ENCODE measurements at places on chromosomes 1 and 21.

DNA sequence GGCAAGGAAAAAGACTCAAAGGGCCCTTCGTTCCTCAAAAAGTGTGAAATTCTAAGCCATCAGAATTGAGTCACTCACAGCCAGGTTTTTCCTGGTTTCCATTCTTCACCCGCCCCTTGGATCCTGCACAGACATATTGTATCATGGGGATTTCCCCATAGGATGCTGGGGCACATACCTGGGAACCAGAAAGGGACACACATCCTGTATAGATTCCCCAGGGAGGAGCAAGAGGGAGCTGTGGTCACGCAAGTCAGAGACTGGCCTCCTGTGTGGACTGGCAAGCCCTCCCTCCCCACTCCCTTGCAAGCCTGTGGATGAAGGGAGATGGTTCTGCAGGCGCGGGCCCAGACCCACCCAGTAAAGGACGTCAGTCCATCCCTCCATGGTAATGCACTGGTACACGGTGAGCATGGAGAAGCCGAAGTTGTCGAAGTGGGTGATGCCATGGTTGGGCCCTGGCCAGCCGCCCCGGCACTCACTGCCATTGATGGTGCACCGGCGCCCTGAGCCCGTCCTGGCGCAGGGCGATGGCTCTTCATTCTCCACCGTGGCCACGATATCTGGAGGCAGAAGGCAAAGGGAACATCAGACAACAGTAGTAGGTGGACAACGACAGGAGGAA lies 23.2 kb downstream of the CACNA1S start:
- DNase-seq = no peak

DNA sequence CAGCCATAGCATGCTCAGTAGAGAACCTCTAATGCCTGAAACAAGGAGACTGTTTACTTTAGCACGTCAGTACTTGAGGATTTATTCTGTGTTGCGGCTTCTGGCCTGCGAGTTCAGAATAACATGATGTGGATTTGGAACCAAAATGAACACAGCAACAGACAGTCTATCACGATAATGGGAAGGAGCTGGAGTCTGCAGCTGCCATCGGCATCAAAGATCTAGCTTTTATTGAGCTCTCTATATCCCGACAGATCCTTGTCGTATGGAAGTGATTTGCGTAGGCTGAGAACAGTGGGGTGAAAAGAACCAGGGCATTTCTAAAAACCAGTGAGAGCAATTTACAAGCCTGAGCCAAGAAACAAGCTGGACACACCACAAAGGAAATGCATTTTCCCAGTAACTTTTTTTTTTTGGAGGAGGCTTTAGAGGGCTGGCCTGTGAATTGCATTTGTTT lies 294.2 kb downstream of the KIF26B start:
- no peak for DNase-seq

GRCh38 chr1:232211149-232211548 lies 418.8 kb downstream of the SIPA1L2 start:
- DNase-seq = no peak

- DNase-seq = no peak
These were observed 34.1 kb upstream of the ARHGEF16 start for GRCh38 chr1:3420218-3420951.

DNA sequence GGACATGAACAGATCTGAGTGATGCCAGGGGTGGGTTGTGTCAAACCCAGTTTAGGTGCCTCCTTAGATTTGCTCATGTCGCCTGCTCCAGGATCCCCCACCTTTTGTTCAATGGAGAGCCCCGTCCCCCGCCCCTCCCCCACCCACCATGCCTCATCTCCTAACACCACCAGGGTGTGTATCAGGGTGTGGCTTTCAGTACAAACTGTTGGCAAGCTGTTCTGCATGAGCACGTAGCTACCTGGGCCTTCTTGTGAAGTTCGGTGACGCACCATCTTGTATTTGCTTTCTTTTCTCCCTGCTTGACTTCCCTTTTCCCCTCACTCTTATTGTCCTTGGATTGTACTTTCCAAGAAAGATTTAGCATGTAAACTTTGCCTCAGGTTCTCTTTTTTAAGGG lies 94.8 kb downstream of the EBNA1BP2 start:
- DNase-seq = no peak

- DNase-seq = no peak
These were observed 877.7 kb upstream of the PRMT6 start for GRCh38 chr1:106178791-106179190.

DNA sequence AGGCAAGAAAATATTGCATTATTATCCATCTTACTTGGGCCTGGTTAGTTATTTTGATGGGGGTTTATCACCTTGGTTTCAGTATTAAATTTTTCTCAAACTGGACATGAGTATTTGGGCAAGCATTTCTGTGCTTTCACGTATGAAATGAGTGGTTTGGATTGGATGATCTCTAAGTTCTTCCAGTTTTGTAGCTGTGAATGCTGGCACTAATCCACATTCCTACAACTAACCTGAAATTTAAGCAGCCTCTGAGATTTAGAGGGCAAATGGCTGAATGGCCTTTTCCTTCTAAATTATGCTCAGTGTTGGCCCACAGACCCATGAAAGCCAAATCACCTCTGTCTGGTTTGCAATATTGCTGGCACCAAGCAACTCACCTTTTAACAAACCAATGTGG lies 475.0 kb upstream of the B3GALT2 start:
- DNase-seq = no peak

- no peak for DNase-seq
These were observed 59.3 kb downstream of the MDM4 start for GRCh38 chr1:204575221-204576190.

DNA sequence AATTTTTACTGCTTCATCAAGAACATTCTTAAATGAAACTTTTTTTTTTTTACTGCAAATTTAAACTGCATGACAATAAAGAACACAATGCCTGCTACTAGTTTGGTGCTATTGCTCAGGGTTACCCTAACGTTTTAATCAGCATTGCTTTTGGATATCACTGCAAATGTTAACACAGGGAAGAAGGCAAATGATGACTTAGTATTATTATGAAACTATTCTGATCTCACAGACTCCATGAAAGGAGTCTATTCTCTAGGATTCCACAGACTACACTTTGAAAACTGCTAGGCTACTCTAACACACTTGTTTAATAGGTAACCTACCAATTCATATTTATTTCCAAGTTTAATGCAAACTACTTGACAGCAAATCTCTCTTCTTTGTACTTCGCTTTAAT lies 49.8 kb downstream of the GATAD2B start:
- DNase-seq = no peak

GRCh38 chr1:186763107-186763506 lies 65.6 kb upstream of the PLA2G4A start:
- DNase-seq = no peak

DNA sequence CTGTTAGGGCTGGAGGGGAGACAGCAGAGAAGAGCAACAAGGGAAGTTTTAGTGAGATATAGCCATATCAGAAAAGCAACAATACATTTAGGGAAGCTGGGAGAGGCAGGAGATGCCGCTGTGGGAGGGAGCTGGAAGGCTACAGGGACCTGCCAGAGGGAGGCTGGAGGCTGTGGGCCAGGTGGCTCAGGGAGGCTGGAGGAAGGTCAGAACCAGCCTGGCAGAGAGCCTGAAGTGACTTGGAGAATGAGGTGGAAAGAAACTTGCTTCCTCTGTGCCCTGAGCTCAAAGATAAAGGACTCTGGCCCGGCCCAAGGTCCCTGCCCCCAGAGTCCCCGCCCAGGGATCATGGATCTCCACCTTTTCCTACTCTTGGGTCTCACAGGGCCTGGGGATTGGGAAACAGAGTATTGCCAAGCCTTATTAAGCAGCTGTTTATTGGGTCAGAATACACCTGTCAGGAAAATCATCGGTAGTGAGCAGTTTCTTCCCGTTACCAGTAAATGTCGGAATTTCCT lies 85.9 kb downstream of the KIF26B start:
- DNase-seq = no peak

DNA sequence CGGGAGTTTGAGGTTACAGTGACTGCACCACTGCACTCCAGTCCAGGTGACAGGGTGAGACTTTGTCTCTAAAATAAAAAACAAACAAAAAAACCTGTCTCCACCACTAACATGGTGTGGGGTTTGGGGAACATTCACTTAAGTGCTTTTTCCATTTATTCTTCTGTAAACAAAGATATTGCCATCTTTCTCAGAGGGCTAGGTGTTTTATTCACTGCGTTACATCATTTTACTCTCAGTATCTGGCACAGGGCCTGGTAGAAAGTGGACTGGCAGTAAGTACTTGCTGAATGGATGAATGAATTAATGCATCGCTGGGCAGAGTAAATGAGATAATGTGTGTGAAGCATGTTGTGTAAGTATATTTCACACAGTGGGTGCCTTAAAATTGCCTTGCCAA lies 20.1 kb downstream of the KIAA0040 start:
- no peak for DNase-seq

DNA sequence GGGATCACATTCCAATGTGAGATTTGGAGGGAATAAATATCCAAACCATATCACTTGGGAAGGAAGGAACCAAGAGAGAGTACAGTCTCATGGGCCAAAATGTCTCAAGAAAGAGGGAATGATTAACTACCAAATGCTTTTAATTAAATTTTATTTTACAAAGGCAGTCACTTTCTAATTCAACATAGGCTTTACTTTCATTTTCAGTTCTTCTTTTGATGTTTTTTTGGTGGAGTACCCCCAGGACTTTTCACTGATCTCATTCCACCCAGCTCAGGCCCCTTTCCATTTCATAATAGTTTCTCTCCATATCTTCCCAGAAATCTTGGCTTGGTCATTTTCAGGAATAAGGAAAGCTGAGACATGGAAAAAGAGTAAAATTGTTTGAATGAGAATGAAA lies 5.1 kb upstream of the SLAMF7 start:
- no peak for DNase-seq

GRCh38 chr21:22189278-22189677 lies 1191.1 kb downstream of the NCAM2 start:
- DNase-seq = no peak

GRCh38 chr1:183580281-183580682 lies 10.0 kb downstream of the NCF2 start:
- no peak for DNase-seq
